Keratinocyte (primary cell): ENCODE measurements at places on chromosomes 7 and 10.

GRCh38 chr10:106535304-106535953, 629.1 kb downstream of the SORCS1 start:
- no peak for DNase-seq

DNA sequence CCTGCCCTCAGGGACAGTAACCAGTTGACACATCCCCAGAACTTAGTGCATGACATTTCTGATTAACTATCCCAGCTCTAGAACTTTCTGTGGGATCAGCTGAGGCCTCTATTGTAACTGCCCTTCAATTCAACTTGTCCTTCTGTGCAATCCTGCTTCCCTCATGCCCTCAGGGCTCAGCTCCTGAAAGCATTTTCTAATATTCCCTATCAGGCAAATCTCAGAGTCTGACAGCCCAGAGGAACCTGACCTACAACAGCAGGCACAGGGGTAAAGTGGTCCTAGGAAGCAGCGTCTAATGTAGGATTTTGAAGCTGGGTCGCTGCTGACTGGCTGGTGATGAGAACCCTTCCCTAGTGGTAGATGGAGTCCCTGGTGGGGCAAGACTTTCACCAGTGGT, 13.6 kb upstream of the STN1 start:
- no peak for DNase-seq

DNA sequence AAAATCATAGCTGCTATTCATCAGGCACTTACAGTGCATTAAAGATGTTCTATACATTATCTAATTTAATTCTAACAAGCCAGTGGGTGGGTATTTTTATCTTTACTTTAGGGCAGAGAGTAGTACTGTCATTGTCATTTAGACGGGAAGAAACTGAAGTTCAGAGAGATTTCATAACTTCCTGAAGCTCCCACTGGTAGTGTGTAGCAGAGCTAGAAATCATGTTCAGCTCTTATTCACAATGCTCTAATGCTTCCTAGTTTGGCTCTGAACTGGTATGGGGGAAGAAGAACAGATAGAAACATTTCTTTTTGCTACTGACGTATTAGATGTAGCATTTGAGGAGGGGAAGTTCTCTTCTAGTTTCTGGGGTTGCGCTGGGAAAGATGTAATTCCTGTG, 116.7 kb downstream of the CYP26A1 start:
- DNase-seq: no peak

DNA sequence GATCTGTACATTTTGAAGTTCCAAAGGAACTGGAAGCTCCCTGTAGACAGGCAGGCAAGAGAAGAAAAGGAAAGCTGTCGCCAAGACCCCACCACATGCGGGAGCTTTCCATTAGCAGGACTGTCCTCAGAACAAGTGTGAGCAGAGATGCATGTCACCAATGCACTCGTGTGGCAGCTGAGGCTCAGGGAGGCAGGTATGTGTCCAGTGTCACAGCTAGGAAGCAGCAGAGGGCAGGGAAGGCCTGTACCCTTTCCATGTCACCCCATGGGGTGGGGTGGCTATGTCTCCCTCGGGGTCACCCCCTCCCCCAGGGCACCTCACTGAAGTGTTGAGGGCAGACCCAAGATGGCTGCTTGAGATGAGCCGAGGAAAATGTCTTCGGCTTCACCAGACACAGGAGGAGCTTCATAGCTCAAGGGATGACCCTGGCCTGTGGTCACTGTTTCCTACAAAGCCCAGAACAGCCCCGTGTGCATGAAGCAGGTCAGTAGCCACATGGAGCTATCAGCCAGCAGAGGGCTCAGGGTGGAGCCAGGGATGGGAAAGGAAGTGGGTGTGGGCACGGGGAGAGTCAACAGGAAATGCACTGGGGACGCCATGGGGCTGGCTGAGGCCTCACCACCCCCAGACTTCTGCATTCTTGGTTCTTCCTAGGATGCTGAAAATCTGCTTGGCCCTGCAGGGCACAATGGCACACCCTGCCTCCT, 96.6 kb downstream of the FAM53B start:
- no peak for DNase-seq

DNA sequence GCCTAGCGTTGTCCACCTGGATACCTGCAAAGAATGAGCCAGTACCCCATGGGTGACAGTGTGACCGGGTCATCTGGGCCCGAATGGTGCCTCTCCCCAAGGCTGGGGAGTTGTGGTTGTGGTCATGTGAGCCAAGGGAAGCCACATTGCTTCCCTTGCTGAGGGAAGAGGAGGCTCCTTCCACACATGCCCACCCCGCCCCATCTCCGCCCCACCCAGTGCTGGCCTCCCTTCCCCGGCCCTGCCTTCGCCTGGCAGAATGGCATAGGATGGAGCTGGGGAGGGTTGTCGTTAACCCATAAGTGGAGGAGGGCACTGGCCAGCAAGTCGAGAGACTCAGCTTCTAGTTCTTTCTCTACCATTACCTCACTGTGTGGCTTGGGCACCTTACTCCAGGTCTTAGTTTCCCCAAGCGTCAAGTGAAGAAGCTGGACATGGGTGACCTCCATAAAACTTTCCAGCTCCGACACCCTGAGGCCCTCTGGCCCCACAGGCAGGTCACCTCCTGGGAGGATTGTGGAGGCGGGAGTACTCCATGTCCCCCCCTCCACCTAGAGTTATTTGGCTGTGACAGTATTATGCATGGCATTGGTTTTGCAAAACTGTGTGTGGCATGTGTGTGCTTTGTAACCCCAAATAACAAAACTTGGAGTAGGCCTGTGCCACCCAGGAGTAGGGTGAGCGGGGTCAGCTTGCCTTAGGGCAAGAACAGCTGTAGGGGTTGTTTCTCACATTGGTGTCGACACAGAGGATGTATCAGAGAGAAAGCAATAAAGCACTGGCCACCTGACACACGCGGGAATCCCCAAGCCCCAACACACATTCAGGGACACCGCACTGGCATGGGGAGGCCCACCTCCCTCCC, 90.5 kb upstream of the MACROH2A2 start:
- DNase-seq: no peak

DNA sequence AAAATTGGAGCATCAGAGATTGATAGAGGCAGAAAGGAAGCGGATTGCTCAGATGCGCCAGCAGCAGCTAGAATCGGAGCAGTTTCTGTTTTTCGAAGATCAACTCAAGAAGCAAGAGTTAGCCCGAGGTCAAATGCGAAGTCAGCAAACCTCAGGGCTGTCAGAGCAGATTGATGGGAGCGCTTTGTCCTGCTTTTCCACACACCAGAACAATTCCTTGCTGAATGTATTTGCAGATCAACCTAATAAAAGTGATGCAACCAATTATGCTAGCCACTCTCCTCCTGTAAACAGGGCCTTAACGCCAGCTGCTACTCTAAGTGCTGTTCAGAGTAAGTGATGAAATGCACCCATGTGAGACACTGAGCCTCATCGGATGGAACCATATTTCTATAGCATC, 33.1 kb downstream of the STAMBPL1 start:
- DNase-seq: no peak

DNA sequence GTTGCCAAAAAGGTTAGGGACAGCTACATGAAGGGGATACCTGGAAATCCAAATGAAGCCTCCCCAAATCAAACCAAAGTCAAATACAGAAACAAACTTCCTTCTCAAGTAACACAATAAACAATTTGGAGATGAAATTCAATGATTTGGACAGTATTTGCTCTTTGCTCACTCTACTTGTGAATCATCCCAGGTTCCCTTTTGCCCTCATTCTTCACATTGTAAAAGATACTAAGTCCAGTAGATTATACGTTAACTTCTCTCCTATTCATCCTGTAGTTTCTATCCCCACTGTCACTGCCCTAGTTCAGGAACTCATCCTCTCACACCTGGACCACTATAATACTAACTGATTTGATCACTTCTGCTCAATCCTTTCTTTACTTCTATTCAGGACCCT, 28.3 kb downstream of the FZD1 start:
- no peak for DNase-seq

GRCh38 chr10:48568546-48568945, 36.3 kb downstream of the ARHGAP22 start:
- no peak for DNase-seq

DNA sequence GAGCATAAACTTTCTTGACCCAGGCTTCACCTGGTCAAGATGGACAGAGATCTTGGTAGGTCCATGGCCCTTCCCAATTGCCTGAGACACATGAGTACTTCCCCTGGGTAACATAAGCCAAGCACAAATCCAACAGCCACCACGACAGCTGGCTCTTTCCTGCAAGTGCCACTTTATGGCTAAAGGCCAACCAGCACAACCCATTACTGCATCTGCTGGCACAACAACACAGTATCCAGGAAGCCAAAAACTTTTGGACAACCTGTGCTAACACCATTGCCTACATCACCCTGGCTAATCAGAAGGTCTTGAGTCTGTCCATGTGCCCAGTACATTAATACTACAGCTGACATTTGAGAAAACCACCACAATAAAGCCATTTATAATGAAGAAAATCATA, 548.0 kb upstream of the SEMA3D start:
- no peak for DNase-seq

DNA sequence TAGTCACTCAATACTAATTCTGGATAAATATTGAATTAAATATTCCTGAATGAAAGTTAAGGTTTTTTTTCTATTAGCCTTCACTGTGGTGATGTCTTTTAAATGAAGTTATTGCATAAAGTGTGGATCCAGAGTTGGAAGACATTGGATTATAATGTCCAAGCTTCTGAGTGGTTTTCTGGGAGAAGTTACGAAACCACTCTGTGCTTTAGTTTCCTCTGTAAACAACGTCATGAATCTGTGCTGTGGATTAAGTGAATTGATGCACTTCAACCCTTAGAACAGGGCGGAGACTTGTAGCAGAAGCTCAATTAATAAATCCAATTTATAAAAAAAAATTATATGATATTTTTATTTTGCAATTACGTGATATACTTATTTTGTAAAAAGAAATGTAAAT, 271.7 kb downstream of the BICC1 start:
- DNase-seq: no peak
